ENCODE measurements at places on chromosomes 7 and 10. TPM values are rescaled to one million over a fixed set of nuclear protein-coding genes. Genes with fewer than 3 reads are reported as not detected.
A peak's percentile ranks its signal among the peaks of the same experiment; 100 is the strongest.

CPA1 gene
- total RNA-seq = not detected

GRCh38 chr7:92282930-92283329, 37.2 kb downstream of the ANKIB1 start:
- H3K4me1 ChIP-seq = no peaks in the 10 kb centered on the region
- no peak for DNase-seq
- H3K4me3 ChIP-seq = no peak overlapping the region
- H3K27ac ChIP-seq = no peak overlapping the region

PPP1R9A gene
- 4.8 TPM for total RNA-seq

- no peak overlapping the region for H3K4me3 ChIP-seq
- peaks cover 5% of the 10 kb centered on the region for H3K27me3 ChIP-seq
- H3K36me3 ChIP-seq = no peaks in the 10 kb centered on the region
- no peak overlapping the region for H3K27ac ChIP-seq
Measured at GRCh38 chr10:109968953-109969759, 38.6 kb upstream of the ADD3 start.

- no peak for DNase-seq
- no peaks in the 10 kb centered on the region for H3K36me3 ChIP-seq
- H3K27ac ChIP-seq = no peak overlapping the region
Measured at GRCh38 chr10:77104459-77104980, 533.1 kb downstream of the KCNMA1 start.

- no peaks in the 10 kb centered on the region for H3K36me3 ChIP-seq
- H3K4me1 ChIP-seq = peaks cover 10% of the 10 kb centered on the region
- H3K27ac ChIP-seq = no peak overlapping the region
- no peak overlapping the region for H3K4me3 ChIP-seq
- peak; percentile 61 for DNase-seq
Measured at GRCh38 chr10:33155720-33156638, 178.5 kb downstream of the NRP1 start.

GLUD1 gene
- 71.5 TPM for total RNA-seq

- H3K27ac ChIP-seq = no peak overlapping the region
- no peak overlapping the region for H3K4me3 ChIP-seq
- peaks cover 18% of the 10 kb centered on the region for H3K4me1 ChIP-seq
Measured at GRCh38 chr7:22477876-22478450, 22.0 kb downstream of the STEAP1B start.

- no peak for DNase-seq
- H3K36me3 ChIP-seq = no peaks in the 10 kb centered on the region
- no peaks in the 10 kb centered on the region for H3K4me1 ChIP-seq
- no peaks in the 10 kb centered on the region for H3K27me3 ChIP-seq
- no peak overlapping the region for H3K27ac ChIP-seq
Measured at GRCh38 chr7:92680442-92680841, 90.3 kb upstream of the FAM133B start.

- H3K27me3 ChIP-seq = no peaks in the 10 kb centered on the region
- no peak overlapping the region for H3K4me3 ChIP-seq
- H3K4me1 ChIP-seq = no peaks in the 10 kb centered on the region
- no peak for DNase-seq
- H3K27ac ChIP-seq = no peak overlapping the region
- H3K36me3 ChIP-seq = no peaks in the 10 kb centered on the region
Measured at GRCh38 chr10:126561294-126561920, 109.1 kb downstream of the C10orf90 start.

GRCh38 chr10:77836299-77836820, 90.2 kb downstream of the DLG5 start:
- no peaks in the 10 kb centered on the region for H3K4me1 ChIP-seq
- H3K27me3 ChIP-seq = no peaks in the 10 kb centered on the region
- no peaks in the 10 kb centered on the region for H3K36me3 ChIP-seq

DNA sequence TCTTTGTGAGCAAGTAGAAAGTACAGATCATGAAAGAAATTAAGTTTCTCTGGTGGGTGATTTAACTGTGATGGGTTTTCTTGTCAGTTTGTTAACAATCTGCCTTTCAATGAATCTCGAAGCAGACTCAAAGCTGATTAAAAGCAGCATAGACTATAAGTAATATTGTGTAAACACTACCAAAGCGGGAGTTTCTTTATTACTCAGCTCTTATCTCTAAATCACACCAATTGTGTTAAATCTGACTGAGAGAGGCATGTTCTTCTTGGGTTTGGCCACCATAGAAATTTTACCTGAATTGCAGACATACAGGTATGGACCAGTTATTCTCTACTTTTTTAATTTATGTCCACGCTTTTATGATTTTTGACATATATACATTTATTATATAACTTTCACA, 65.2 kb downstream of the DKK1 start:
- no peak overlapping the region for H3K27ac ChIP-seq
- H3K4me1 ChIP-seq = no peaks in the 10 kb centered on the region
- no peaks in the 10 kb centered on the region for H3K36me3 ChIP-seq
- no peak overlapping the region for H3K4me3 ChIP-seq

- no peak overlapping the region for H3K4me3 ChIP-seq
- no peak for DNase-seq
- no peaks in the 10 kb centered on the region for H3K36me3 ChIP-seq
- H3K27ac ChIP-seq = no peak overlapping the region
- H3K27me3 ChIP-seq = peaks cover 3% of the 10 kb centered on the region
Measured at GRCh38 chr7:123598657-123599056, 3.0 kb upstream of the ASB15 start.

DNA sequence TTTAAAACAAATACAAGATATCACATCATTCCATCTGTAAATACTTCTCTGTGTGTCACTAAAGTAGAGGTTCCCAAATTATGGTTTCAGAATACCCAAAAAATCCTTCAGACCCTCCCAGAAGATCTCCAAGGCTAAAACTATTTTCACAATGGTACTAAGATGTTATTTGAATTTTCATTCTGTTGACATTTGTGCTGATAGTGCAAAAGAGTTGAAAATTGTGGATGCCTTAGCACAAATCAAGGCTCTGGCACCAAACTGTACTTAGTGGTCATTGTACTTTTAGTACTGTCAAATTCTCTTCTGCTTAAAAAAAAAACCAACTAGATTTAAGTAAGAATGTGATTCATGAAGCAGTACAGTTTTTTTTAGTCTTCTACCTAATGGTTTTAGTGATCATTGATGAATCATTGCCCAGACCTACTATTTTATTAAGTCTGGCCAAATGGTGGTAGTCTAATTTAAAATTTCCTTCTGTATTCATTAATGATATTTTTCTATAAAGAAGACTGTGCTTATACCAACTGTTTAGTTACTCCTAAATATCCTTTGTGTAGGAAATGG, 50.5 kb downstream of the TPST1 start:
- H3K27me3 ChIP-seq = no peaks in the 10 kb centered on the region
- no peak overlapping the region for H3K4me3 ChIP-seq
- H3K36me3 ChIP-seq = no peaks in the 10 kb centered on the region
- H3K27ac ChIP-seq = no peak overlapping the region
- DNase-seq = no peak

GRCh38 chr10:13649844-13650520, 63.2 kb downstream of the PRPF18 start:
- no peaks in the 10 kb centered on the region for H3K4me1 ChIP-seq
- no peak overlapping the region for H3K27ac ChIP-seq
- H3K27me3 ChIP-seq = no peaks in the 10 kb centered on the region

DNA sequence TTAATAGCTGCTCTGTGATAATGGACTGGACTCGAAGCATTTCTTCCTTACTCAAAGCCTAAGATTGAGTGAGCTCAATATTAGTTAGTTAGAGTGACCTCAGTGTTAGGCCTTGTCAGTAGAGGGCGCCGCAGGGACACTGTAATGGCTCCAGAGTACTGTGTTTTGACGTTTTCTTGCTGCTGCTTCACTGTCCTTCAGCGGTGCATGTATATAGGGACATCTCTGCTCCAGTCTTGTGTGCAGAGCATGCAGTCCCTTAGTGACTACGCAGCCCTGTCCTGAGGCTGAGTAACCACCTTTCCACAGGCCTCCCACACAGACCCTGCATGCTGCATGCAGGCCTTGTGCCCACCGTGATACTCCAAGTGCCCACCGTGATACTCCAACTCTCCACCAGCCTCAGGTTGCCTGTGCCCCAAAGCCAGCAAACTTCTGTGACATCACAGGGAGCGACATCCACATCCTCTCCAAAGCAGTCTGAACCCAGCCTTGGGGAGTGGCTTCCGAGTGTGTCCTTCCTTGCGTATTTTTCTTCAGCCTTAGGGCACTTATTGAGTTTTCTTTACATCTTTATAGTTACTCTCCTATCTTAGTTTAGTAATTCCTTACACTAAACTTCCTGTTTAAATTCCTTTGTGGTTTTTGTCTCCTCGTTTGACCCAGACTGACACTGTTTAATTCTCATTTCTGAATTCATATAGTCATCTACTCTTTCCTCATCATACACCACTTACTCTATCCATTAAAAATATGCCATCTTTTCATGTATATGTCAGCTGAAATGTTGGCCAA, 118.2 kb downstream of the JAZF1 start:
- no peaks in the 10 kb centered on the region for H3K27me3 ChIP-seq
- no peaks in the 10 kb centered on the region for H3K36me3 ChIP-seq
- no peaks in the 10 kb centered on the region for H3K4me1 ChIP-seq
- H3K4me3 ChIP-seq = no peak overlapping the region

SLC29A3 gene
- total RNA-seq = 6.7 TPM

Measured in B cell (primary cell).